Esophagus (tissue), 2 donors: ENCODE measurements at places on chromosomes 7 and 10. TPM values are rescaled to one million over a fixed set of nuclear protein-coding genes. Genes with fewer than 3 reads are reported as not detected.

SYT15B gene
- polyA plus RNA-seq: 1.3 TPM

TMEM139 gene
- polyA plus RNA-seq: 2.2 TPM

ANAPC16 gene
- polyA plus RNA-seq: 112 TPM

PRKCQ gene
- 0.62 TPM for polyA plus RNA-seq

C10orf53 gene
- not detected for polyA plus RNA-seq

DENND2A gene
- 1.5 TPM for polyA plus RNA-seq

TRPV5 gene
- polyA plus RNA-seq: not detected

PRSS37 gene
- not detected for polyA plus RNA-seq

PDZD7 gene
- polyA plus RNA-seq: 0.11 TPM

FAM25A gene
- 2,365 TPM for polyA plus RNA-seq

IL2RA gene
- polyA plus RNA-seq: 0.18 TPM

GARIN1A gene
- polyA plus RNA-seq: 2.1 TPM

NUTM2E gene
- not detected for polyA plus RNA-seq

CUBN gene
- 0.16 TPM for polyA plus RNA-seq
